HL-60 (cell line): ENCODE measurements at places on chromosomes 7 and 10.

- no peak for DNase-seq
Observed at GRCh38 chr7:102376964-102377466, 19.1 kb upstream of the PRKRIP1 start.

GRCh38 chr10:30284865-30285594 is 64.0 kb downstream of the MTPAP start:
- DNase-seq: peak; percentile 40

DNA sequence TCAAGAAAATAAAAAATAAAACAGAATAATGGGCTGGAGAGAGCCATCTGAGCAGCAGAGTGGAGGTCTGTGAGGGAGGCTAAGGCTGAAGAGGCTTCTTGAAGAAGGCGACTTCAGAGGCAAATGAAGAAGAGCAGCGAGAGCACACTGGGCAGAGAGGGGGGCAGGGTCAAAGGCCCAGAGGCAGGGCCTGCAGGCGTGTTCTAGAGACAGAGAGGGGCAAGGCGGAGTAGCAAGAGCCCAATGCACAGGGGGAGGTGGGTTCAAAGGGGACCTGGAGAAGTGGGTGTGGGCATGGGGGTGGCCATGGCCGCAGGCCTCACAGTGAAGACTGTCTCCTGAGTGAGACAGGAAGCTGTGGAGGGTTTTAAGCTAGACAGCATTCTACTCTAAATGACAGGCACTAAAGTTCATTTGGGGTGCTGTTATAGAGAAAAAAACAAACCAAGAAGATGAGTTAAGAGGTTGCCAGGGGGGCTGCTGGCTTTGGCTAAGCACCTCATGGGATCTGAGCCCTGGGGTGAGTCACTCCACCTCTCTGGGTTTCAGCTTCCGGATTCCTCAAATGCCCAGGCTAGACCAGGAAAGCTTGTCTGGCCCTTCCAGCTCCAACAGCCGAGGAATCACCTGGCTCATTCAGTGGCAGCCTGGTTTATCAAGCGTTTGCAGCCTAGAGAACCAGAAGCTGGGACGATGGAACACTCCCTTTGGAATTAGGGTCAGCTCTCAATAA is 81.7 kb downstream of the DLG5 start:
- no peak for DNase-seq

DNA sequence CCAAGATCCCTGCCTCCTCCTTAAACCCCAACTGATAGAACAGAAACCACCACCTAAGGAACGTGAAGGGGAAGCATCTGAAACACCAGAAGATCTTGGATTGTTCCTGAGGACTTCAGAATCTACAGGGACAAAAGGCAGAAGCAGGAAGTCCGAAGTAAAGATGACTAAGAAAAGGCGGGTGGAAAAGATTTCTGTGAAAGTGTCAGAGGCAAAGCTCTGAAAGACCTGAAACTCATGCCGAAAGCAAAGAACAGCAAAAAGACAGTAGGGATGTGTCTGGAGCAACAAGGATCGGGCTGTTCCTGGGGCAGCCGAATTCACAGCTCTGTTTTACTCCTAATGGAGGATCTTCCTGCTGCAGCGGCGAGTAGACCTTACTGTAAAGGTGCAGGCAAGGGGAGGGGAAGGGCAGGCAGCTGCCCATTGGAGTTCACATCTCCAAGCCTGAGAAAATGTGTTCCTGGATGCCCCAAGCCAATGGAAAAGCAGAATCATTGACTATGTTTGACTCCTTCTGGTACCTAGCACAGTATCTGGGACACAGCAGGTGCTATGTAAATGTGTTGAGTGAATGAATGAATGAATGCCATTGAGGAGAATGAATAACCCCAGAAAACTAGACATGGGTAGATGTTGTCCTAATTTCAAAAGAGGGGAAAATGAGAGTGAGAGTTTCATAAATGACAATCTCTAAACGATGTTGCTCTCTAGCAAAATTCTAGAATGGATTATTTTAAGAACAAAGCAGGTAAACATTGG is 40.4 kb downstream of the PDIA4 start:
- no peak for DNase-seq

DNA sequence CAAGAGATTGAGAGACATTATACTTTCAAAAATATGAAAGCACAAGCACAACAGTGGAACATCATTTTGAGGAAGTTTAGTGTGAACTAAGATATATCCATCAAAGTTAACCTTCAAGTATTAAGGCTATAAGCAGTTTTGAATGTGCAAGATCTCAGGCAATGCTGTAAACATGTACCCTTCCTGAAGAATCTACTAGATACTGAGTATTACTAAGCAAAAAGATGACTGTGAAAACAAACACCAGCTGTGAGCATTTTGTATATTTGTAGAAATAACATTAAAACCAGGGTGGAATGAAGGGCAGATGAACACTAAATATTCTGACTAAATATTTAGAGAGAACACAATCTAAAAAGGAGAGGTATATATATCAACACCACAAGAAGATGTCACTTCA is 41.3 kb upstream of the ADRA2A start:
- no peak for DNase-seq

GRCh38 chr7:38554586-38554985 is 76.6 kb downstream of the AMPH start:
- no peak for DNase-seq

DNA sequence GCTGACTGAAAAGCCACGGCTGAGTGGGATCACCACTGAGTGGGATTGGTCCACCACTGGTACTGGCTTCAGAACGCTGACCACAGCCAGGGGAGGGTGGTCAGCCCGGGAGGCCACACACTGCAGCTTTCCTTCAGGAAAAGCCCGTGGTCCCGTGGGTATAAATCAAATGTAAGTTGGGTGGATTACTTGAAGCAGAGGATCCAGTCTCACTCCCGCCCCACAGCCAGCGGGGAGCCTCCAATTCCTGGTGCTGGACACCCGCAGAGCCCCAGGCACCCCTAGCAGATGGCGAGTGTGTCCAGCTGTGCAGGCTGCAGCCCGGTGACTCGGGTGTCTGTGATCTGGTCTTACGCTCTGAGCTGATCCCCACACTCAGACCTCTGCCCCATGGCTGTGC is 231.1 kb upstream of the ZNF32 start:
- DNase-seq: no peak

DNA sequence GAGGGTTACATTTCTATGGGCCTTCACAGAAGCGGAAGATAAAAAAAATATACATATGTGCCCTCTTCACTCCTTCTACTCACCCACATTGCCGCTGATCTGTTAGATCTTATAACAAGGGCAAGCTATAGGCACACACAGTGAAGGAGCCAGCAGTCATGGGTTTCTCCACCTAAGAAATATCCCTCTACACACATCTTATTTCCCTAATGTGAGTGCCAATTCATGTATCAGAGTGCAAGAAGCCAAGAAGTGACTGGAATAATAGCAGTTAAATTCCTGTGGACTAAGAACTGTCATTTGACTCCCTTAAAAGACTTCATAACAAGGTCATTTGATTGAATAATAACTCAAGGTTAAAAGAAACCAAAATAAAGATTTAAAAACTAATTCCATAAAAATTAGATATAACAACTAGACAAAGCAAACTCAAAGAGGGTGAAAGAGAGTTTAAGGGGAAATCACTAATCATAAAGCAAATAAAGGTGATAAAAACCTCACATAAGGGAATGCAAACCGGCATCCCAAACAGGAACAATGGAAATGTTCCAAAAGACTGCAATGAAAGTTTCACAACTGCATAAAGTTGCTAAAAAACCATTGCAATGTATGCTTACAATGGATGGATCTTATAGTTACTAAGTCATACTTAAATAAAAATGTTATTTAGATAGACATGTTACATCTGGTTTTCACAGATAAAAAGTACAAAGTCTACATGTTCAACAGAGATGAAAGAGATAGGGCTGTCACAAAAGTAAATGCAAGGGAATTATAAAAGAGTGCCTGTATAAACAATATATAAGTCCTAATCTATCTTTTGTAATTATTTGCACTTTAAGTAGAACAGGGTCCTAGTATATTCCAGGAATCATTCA is 42.8 kb downstream of the ARHGAP21 start:
- no peak for DNase-seq

DNA sequence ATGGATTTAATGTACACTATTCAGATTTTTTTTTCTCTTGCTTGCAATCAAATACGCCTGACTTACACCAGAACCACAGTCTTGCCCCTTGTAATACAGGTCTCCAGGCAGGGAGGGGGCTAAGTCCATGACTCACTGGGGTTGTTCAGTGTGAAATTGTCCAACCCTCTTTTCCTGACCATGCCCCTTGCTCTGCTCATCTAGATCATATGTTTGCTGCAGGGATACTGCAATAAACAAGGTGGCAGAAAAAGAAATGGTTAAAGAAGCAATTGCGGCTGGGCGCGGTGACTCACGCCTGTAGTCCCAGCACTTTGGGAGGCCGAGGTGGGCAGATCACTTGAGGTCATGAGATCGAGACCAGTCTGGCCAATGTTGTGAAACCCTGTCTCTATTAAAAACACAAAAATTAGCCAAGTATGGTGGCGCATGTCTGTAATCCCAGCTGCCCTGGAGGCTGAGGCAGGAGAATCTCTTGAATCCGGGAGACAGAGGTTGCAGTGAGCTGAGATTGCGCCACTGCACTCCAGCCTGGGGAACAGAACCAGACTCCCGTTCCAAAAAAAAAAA is 85.5 kb downstream of the TMEM130 start:
- DNase-seq: no peak

GRCh38 chr10:22345301-22346095 is at the start of gene SPAG6:
Gene SPAG6 (plus strand): TSS chr10:22345496. CDS start chr10:22345612, 116 bp downstream.
- no peak for DNase-seq

- no peak for DNase-seq
Observed at GRCh38 chr10:5545778-5546710, 21.3 kb downstream of the CALML3 start.

DNA sequence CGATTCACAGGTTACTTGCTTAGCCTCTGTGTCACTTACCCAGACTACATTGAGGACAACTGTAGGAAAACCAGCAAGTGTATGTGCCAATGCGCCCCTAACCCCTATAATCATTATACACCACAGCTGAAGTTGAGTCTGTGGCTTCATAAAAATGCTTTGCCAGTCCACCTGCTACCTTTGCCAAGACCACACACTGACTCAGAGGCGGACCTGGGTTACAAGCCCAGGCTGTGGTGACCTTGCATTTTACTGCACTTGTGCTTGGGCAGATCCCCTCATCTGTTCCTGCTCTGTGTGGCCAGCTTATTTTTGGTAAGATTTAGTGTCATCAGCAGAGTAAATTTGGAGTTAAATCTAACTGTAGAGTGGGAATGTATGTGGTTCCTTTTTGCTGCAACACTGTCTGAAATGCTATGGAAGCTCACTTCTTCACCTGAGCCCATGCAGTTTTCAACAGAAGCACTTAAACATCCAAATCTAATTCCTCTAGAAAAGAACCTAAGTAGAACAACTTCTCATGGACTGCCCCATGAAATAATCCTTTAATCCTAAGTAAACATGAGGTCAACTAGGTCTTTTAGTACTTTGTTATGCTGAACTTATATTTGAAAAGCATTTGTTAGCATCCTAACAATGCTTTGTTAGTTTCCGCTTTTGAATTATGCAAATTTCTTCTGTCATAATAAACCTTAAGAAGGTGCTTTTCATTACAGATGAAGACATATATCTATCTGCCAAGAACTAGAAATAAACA is 96.2 kb upstream of the AMPH start:
- DNase-seq: no peak

- peak; percentile 65 for DNase-seq
Observed at GRCh38 chr7:74092964-74093471, 9.4 kb downstream of the LIMK1 start.

- no peak for DNase-seq
Observed at GRCh38 chr7:142301923-142302550, 44.2 kb upstream of the PRSS58 start.

DNA sequence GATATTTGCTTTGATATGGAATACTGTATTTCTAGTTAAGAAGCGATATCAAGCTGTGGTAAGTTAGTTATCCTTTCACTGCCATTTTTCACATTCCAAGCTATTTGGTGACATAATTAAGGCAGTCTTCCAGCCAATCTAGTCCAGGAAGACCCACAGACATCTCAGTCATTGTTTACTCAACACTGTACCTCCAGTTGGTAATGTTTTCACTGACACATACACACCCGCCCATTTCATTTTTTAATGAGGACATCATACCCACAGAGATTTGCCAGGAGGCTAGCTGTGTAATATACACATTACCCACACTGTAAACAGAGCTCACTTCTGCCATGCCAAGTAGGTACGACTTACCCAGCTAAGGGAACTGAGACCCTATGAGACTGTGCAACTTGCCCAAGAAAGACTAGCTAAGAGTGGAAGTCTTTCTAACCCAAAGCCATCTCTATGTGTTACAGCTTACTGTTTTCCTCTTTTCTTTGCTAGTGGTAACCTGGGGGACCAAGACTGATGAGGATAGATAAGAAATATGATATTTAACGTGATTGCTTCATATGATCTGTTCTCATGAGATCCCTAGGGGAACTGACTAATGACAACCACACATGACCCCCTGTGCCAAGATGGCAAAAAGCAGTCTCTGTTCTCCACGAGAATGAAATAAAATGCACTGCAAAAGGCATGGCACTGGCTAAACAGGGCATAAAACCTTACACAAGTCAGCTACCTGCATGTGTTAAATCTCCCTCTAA is 179.0 kb downstream of the DGKI start:
- DNase-seq: no peak

DNA sequence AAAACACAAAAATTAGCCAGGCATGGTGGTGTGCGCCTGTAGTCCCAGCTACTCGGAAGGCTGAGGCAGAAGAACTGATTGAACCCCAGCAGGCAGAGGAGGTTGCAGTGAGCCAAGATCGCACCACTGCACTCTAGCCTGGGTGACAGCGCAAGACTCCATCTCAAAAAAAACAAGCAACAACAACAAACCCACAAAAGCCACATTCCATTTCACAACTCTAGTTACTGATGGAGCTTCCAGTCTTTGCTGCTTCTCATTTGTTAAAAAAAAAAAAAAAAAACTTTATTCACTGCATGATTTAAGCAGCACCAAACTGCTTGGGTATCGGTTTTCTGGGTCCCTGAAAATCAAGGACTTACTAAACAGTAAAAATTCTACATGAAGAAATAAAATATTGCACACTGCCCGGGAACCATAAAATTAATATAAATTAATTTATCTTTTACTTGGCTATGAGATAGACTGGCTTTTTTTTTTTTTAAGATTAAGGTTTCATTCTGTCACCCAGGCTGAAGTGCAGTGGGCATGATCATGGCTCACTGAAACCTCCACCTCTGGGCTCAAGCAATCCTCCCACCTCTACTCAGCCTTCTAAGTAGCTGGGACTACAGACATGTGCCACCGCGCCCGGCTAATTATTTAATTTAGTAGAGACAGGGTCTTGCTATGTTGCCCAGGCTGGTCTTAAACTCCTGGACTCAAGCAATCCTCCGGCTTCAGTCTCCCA is 42.0 kb downstream of the SRPK2 start:
- DNase-seq: peak; percentile 87
